ENCODE measurements at places on chromosomes 7 and 10.

GRCh38 chr10:42958142-42958868 is 118.6 kb upstream of the RET start:
- DNase-seq = no peak

- no peak for DNase-seq
These were observed 57.1 kb upstream of the KCTD7 start for GRCh38 chr7:66571568-66571967.

DNA sequence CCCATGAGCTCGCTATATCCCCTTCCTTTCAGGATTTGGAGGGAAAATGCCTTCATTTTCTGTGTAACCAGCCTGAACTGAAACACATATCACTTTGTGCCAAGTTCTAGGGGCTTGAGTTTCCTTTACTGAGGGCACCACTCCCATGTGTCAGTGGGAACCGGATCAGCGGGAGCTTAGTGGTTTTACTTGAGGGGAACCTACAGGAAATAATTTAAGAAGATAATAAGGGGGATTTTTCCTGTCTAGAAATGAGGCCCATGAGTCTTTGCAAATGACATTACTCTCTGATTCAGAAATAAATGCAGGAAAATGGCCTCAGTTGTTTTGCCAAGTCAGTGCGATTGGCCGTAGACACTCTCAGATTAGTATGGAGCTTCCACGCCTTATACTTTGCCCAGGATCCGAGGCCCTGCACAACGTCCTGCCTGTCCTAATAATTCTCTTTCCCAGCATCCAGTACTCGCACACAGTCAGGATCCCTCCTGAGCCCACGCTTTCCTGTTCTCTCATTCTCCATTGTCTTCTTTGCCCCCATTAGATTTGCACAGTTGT is 86.4 kb upstream of the LYZL1 start:
- DNase-seq = no peak

DNA sequence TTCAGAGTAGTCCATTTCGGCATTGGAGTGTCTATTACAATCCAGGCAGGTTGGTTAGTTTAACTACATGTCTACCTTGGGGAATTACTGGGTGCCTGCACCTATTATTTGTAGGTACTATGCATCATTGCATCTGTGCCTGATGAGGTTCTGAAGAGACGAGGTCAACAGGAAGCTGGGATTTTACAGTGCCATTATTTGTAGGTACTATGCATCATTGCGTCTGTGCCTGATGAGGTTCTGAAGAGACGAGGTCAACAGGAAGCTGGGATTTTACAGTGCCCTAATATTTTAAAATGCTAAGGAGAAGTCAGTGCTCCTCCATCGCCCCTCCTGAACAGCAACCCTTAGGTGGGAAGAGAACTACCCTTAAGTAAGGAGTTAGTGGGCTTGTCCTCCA is 41.7 kb downstream of the NPY start:
- DNase-seq = no peak

GRCh38 chr10:75061709-75062505 is 49.5 kb upstream of the SAMD8 start:
- DNase-seq = no peak

DNA sequence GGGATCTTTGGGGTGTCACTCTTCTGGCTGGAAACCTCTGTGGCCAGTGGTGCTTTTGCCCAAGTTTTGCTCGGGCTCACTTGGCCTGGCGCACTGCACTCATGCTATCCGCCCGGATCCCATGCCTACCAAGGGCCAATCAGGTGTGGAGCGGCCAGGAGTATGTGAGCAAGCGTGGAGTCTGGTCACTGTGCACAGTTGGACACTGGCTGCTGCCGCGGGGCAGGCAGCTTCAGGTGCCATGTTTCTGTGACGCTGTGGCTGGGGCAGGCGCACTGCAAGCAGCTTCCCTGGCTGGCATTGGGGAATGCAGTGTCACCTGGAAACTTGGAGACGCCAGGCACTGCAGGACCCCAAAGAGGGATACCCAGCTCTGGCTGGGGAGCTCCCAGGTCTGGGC is 45.3 kb downstream of the NEUROG3 start:
- no peak for DNase-seq

DNA sequence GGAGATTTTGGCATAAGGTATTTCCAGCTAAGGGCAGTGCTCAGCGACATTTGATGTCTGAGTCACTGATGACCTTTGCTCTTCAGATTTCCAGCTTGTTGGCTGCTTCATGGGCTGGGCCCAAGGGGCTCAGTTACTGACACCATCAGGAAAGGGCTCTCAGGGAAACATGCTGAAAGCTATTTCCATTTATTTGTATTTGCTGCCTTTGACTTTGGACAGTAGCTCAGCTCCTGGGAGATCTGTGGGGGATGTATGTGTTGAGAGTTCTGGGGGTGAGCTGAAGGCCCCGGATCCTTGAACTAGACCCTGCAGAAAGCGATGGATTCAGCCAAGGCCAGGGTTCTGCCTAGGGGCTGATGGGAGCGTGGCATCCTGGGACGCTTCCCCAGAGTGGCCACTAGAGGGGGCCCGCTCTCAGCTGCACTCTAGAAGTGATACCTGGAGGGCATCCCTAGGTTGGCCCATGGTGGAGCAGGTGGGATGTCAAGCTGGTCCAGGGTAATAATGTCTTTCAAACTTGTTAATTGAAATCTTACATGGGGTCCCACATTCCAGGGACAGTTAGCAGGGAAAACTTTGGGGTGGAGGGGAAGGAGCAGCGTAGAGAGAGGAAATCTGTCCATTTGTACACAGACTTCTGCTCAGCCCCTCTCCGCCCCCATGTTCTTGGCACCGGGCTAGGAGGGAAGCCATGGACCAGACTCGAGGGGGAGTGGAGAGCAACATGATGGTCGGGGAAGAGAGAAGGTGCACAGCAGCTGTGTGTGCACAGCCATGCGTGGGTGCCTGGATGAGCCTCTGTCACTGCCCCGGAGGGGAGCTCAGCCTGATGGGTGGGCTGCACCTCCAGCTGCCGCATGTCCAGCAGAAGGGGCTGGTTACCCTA is 3.0 kb upstream of the BTBD16 start:
- peak; percentile 42 for DNase-seq

- no peak for DNase-seq
These were observed 461.1 kb downstream of the HTR7 start for GRCh38 chr10:90396721-90397120.

- peak; percentile 68 for DNase-seq
These were observed 7.1 kb upstream of the BTBD16 start for GRCh38 chr10:122263971-122264370.

DNA sequence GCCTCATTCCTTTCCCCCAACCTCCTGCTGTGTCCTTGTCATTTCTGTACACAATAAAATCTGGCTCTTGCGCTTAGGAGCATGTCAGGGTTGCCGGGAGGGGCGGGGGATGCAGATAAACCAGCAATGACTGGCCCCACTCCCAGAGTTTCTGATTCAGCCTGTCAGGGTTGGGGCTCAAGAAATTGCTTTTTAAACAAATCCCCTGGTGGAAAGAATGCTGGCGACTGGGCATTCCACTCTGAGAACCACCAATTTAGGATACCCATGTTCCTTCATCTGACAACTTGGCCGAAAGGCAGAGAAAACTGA is 376.4 kb downstream of the TCERG1L start:
- no peak for DNase-seq

DNA sequence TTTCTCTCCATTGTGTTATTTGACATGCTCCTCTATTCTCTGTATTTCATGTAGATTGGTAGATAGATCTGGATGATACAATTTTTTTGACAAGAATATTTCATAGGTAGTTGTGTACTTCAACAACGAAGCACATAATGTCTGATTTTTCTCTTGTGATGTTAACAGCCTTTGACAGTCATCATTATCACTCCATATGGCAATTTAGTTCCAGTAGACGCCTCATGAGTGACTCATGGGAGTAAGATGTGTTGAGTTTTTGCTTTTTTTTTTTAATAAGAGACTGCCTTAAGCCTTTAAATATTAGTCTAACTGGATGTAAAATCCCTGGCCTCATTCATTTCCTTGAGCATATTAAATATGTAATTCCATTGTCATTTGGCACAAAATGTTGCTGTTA is 123.5 kb upstream of the ZNF32 start:
- no peak for DNase-seq

- peak; percentile 6 for DNase-seq
These were observed 2.3 kb upstream of the SMIM30 start for GRCh38 chr7:113120647-113121046.

- DNase-seq = no peak
These were observed 50.7 kb downstream of the MTURN start for GRCh38 chr7:30185496-30185895.

DNA sequence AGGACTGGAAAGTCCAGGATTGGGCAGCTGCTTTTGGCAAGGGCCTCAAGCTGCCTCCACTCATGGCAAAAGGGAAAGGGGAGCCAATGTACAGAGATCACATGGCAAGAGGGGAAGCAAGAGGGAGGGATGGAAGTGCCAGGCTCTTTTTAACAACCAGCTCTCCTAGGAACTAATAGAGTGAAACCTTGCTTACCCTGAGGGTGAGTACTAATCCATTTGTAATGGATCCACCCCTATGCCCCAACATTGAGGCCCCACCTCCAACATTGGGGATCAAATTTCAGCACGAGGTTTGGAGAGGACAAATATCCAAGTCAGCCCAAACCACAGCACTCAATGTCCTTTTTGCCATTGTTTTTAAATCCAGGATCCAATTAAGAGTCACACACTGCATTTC is 12.5 kb downstream of the HABP2 start:
- no peak for DNase-seq

DNA sequence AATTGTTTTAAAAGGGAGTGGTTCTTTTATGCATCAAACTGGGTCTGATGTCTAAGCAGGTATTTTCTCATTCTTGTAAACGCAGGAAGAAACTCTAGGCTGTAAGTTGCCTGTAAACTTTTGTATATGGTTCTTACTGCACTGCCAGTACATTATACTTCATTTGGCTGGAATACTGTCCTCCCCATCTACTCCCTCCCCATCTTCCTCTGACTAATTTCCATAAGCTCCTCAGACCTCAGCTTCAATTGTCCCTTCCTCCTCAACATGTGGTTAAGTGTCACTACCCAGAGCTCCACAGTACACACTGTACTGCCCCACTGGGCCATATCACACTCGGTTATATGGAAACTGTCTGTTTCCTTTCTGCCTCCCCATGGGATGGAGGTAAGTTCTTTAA is 161.4 kb upstream of the MDFIC start:
- DNase-seq = no peak

DNA sequence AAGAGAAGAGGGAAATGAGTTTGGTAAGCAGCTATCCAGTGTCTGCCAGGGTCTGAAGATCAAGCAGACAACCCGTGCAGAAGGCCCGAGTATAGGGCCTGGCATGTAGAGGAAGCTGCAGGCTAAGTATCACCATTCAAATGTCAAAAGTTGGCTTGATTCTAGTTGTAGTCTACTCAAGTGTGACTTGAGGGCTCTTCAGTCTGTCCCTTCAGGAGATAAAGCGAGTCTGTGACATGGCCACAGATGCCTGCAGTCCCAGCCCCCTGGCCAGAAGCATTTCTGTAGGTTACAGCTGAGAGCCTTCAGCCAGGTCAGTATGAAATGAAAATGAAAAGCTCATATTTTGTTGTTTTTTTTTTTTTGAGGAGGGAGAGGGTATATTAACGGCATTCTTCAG is 97.8 kb upstream of the EEPD1 start:
- DNase-seq = no peak

- no peak for DNase-seq
These were observed 681.7 kb downstream of the PARD3 start for GRCh38 chr10:34133406-34133805.

DNA sequence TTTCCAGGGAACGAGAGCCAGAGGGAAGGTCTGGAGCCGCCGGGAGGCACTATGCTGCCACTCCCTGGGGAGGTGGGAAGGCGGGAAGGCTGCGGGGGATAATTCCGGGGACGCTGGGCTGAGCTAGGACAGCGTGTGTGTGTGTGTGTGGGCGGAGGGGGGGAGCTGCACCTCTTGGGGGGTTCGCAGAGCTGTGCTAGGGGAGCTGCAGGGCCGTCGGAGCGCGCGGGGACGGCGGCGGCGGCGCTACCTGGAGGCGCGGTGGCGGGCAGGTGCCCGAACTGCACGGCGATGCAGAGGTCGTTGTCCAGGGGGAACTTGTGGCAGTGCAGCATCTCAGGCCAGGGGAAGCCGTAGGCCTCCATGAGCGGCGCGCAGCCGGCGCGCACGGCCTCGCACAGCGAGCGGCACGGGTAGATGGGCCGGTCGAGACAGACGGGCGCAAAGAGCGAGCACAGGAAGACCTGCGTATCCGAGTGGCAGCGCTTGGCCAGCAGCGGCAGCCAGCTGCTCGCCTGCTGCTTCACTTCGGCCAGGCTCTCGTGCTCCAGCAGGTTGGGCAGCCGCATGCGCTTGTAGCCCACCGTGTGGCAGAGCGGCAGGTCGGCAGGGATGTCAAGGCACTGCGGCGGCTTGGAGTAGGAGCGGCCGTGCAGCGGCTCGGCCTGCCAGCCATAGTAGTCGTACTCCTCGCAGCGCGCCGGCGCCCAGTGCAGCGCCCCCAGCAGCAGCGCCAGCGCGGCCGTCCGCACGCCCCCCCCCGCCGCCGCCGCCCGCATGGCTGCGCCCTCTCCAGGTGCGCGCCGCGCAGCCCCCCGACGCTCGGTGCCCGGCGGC is 526 bp downstream of the SFRP5 start:
- DNase-seq = peak; percentile 30

GRCh38 chr7:135327458-135327857 is 93.8 kb downstream of the STRA8 start:
- DNase-seq = no peak

- DNase-seq = no peak
These were observed 12.7 kb downstream of the SCIN start for GRCh38 chr7:12583176-12583575.

DNA sequence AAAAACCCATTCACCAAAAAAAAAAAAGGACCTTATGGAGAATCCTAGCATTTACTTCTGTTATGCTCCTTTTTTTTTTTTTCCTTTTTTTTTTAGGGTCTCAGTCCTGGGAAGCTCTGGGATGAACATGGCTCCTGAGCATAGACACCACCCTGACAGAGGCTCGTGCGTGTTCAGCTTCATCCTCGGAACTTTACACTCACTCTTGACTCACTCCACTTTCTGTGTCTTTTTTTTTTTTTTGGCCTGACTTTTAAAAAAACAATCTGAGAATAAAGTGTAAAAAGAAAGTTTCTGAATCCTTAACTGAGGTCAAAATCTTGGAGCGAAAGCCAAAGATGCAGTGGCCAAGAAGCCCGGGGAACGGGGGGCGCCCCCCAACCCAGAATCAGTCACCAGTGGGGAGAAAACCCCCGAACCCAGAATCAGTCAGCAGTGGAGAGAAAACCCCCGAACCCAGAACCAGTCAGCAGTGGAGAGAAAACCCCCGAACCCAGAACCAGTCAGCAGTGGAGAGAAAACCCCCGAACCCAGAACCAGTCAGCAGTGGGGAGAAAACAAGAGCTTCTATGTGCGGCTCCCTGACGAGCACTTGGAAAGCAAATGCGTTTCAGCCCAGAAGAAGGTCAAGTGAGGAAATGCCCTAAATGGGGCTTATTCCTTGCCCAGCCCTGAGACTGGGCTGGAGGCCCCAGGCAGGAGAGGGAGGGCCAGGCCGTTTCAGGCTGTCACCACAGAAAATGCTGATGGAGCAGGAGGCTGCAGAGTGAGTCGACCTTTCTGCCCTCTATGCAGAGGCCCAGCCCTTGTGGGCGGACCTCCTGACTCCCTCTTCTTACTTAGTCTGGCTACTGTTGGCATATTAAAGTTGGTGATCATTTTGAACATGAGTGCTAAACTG is 19.0 kb upstream of the PFKP start:
- peak; percentile 69 for DNase-seq

GRCh38 chr10:4131407-4132215 is 346.6 kb upstream of the KLF6 start:
- DNase-seq = peak; percentile 94

Data from mesenchymal stem cell (in vitro differentiated cells and primary cell).